ENCODE measurements at places on chromosomes 7 and 10. TPM values are rescaled to one million over a fixed set of nuclear protein-coding genes. Genes with fewer than 3 reads are reported as not detected.
A peak's percentile ranks its signal among the peaks of the same experiment; 100 is the strongest.

PNLIPRP2 gene
- 0.51 TPM for polyA plus RNA-seq

GRCh38 chr7:77570330-77571011 lies 33.4 kb downstream of the PTPN12 start:
- no peak overlapping the region for H3K27ac ChIP-seq
- DNase-seq = peak; percentile 50
- no peaks in the 10 kb centered on the region for H3K27me3 ChIP-seq
- H3K36me3 ChIP-seq = peaks cover 30% of the 10 kb centered on the region
- H3K4me3 ChIP-seq = no peak overlapping the region

GRCh38 chr7:76302347-76303201 lies at the start of gene HSPB1:
HSPB1 (plus strand) TSS chr7:76302673; CDS start chr7:76302713, 40 bp downstream.
- H3K4me3 ChIP-seq = peak within 1 kb of the TSS; percentile 96
- peak within 1 kb of the TSS; percentile 98 for H3K27ac ChIP-seq
- DNase-seq = peak; percentile 96
- peaks cover 46% of the 10 kb centered on the region for H3K4me1 ChIP-seq

DNA sequence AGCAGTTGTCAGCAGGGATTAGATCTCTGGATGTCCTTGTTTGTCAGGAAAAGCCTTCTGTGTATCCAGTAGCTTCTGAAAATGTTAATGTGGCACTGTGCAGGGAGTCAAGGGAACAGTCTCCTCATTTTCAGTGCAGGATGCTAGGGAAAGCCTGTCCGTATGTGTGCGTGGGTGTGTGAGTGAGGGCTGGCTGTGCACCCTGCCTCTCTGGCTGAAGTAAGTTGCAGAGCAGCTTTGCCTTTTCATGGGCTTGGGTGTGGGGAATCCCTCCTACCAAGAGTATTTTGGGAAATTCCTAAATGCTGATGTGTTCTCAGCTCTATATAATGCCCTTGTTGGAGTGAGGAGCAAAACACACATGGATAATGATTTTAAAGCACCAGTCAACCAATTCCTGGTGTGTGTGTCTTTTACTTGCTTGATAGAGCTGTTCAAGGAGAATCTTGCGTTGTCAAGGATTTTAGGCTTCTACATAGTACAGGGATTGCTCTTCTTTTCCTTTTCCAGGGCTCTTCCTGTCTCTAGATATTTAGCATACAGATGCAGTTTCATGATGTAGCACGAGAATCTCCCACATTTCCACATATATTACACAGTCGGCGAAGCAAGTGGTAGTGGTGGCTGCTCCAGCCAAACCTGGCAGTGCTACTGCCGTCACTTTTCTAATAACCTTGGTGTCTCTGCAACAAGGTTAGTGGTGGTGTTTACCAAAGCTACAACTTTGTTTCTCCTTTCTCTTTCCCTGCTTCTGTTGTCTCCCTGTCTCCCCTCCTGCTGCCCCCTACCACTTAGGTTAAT lies 92.8 kb downstream of the MCU start:
- no peaks in the 10 kb centered on the region for H3K36me3 ChIP-seq
- H3K4me3 ChIP-seq = no peak overlapping the region
- H3K27ac ChIP-seq = peak overlapping the region; percentile 63
- peaks cover 17% of the 10 kb centered on the region for H3K4me1 ChIP-seq
- no peaks in the 10 kb centered on the region for H3K27me3 ChIP-seq

ZNF239 gene
- 8.6 TPM for polyA plus RNA-seq

GRCh38 chr7:25124465-25125136 lies 459 bp downstream of the CYCS start:
- peaks cover 8% of the 10 kb centered on the region for H3K4me1 ChIP-seq
- peaks cover 21% of the 10 kb centered on the region for H3K36me3 ChIP-seq

FOXI2 gene
- polyA plus RNA-seq = 0.16 TPM

MALSU1 gene
- 89.9 TPM for polyA plus RNA-seq

RAPGEF5 gene
- polyA plus RNA-seq = 13.5 TPM

- no peak overlapping the region for H3K4me3 ChIP-seq
- no peak for DNase-seq
- H3K27me3 ChIP-seq = no peaks in the 10 kb centered on the region
- H3K36me3 ChIP-seq = peaks cover 5% of the 10 kb centered on the region
These were observed 194.6 kb downstream of the MLLT10 start for GRCh38 chr10:21728618-21729017.

CUBN gene
- 2.4 TPM for polyA plus RNA-seq

DNA sequence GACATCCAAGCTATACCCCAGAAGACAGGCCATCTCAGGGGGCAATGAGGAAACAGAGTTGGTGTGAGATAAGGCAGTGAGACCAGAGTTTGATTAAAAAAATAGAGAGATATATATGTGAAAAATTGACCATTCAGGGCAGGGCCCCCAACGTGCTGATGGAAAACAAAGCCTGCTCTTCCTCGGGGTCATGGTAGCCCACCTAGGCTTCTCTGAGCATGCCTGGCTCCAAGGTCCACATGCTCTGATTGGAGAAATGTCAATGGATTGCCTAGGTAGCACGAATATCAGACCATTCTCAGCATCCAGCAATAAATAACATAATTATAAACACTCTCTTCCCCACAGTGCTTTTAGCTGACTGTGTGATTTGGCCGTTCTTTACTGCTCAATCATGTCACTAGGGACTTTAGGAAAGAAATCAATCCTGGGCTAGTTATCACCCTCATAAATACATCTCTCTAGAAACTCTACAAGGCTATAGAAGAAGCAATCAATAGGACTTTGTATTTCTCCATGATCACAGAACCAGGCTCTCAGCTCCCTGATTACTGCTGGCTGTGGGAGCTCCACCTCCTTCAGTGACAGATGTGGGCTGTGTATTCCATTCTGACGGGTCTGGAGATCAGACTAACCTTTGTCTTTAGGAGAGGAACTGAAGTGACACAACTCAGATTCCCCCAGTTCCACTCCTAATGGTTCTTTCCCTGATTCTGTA lies 766.4 kb downstream of the GRID1 start:
- H3K4me3 ChIP-seq = no peak overlapping the region
- H3K36me3 ChIP-seq = no peaks in the 10 kb centered on the region
- H3K27me3 ChIP-seq = no peaks in the 10 kb centered on the region
- DNase-seq = no peak
- no peak overlapping the region for H3K27ac ChIP-seq
- H3K4me1 ChIP-seq = no peaks in the 10 kb centered on the region

All from muscle of leg (tissue), 16 donors.